ENCODE measurements at places on chromosomes 2 and 18.

- DNase-seq = no peak
These were observed 13.1 kb downstream of the CFLAR start for GRCh38 chr2:201128933-201129505.

GRCh38 chr2:48910961-48911360 is 155.4 kb upstream of the LHCGR start:
- DNase-seq = no peak

- DNase-seq = no peak
These were observed 811 bp upstream of the SCG2 start for GRCh38 chr2:223602972-223603371.

DNA sequence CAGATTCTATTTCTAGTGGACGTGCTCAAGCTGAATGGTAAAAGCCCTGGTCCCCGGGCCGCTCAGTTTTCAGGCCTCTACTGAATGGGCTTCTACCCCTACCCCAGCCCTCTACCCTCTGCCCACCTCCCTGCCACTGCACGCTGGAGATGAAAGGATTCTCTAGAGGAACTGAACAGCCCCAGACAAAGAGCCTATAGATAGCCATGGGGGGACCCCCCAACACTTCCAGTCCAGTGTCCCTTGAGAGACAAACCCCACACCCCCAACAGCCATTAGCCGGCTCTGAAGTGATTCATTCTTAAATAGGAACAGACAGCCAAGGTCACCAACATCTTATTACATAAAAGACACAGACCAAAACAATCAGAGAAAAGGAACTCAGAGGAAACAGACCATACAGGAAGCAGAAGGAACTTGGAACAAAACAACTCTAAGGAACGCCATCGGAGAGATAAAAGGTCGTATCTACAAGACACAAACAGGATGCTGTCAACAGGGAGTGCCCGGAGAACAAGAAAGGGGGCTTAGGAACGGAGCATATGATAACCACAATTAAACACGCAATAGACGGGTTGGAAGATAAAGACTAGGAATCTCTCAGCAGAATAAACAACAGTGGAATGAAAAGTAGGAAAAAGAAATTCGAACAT is 23.5 kb downstream of the TMEM37 start:
- no peak for DNase-seq

DNA sequence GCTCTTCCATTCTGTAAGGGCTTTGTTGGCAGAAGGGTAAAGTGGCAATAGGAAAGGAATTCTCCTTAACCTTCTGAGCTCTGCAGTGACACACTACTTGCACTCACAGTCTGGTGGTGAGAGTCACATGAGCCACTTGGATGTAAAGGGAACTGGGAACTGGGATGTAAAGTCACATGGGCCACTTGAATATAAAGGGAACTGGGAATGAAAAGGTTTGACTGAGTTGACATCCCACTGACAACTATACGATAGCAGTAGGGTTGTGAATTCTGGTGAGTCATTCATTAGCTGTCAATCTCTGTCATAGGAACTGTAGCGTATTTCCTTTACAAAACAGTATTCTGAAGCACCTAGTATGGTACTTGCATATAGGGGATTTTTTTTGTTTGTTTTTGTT is 5.5 kb downstream of the RPE start:
- DNase-seq = no peak

DNA sequence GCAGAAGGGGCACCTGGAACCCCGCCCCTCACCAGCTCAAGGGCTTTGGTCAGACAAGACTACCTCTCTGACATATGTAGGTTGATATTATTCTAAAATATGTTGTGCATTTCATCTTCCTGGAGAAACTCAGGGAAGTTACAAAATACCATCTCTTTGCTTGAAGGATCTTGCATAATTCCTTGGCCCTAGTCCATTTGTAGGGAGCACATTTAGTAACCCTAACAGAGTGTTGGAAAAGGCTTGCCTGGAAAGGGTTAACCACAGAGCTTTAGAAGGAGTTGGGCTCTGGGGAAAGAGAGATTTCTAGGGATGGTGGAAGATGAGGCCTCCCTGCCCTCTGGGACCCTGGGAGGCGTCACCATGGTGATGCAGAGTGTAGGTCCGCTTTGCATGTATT is 143.0 kb upstream of the SLC1A4 start:
- DNase-seq = no peak

DNA sequence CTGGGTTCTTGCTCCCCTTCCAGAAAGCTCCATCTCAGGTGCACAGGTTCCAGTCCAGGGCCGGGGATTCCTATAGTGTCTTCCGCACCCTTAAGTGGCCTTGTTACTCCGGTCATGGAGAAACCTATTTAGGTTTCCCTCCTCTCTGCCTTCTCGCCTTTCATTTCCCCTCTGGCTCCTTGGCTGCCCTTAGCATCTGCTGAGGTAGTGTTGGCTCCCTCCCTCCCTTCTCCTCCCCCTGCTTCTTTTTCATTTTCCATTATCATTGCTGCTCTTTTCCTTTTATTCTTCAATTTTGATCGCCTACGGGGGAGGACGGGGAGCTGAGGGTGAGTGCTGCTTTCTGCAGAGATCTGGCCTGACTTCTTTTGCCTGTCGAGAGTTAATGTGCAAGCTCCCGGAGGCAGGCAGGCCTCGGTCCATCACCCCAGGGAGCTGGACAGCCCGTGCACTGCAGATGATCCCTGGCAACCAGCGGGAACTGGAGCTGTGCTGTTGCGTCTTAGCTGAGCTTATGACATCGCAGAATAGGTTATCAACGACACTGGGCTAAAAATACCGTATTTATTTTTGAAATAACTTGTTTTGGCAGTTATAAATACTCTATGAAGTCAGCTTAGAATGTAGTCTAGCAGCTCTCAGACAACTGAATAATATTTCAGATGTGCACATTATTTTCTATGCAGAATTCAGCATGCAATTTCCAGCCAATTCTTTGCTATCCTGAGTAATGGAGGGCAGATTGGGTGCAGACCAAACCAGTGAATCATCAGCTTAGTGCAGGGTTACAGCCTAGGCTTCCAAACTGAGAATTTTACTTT is 141.9 kb downstream of the SLC4A3 start:
- DNase-seq = no peak

DNA sequence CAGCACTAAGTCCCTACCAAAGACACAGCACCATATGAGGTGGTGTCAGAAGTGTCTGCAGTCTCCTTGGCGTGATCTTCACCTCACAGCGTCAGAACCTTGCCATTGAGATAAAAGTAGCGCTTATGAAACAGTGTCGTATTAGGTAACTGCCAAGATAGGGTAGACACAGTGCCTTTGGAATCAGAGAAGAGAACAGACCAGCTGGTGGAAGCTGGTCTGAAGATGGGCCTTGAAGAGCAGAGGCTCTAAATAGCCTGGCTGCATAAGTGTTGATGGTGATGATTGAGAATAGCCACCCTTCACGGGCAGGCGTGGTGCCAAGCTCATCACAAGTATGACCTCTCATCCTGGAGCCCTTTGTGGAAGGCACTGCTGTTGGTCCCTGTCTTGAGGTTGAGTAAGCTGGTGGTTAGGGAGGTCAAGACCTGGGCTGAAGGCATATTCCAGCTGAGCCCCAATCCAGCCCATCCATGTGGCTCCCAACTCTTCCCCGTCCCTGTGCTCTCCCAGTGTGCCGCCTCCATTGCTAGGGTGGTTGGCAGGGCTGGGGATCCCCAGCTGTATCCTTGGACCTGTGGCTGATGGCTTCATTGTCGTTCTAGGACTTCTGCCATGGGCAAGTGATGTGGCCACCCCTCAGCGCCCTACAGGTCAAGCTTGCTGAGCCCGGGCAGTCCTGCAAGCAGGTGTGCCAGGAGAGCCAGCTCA is 187.4 kb downstream of the MGAT5 start:
- no peak for DNase-seq

DNA sequence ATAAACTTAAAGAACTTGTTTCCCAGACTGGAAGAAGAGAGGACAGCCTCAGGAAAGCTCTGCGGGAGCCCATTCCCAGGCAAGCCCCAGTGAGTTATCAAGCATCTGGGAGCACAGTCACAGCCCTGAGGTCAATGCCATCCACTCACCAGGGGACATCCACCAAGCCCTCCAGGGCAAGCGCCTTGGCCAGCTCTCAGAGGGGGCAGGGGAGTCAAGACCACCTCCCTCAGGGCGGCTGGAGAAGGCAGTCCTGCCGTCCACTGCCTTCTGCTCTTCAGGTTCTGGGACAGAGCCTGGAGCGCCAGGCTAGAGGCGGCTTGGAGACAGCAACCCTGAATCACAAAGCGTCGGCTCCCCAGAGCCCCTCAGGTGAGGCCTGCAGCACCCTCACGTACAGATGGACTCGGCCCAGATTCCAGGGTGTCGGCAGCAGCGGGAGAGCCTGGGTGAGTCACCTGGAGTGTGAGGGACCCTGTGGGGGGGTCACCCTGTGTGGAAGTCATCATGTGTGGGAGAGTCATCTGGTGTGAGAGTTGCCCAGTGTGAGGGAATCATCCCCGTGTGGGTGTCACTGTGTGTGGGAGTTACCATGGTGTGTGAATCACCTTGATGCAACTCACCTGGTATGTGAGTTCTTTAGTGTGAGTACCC is 100.9 kb upstream of the TEX51 start:
- no peak for DNase-seq

- DNase-seq = no peak
These were observed 25.8 kb downstream of the CASP10 start for GRCh38 chr2:201208563-201209252.
